ENCODE measurements at places on chromosomes 5 and 9.

GRCh38 chr5:123951582-123951977, 439.6 kb downstream of the CSNK1G3 start:
- no peak for DNase-seq

GRCh38 chr9:21690561-21690960, 111.9 kb upstream of the MTAP start:
- DNase-seq, result no peak

GRCh38 chr5:120088412-120088811, 375.7 kb upstream of the PRR16 start:
- no peak for DNase-seq

DNA sequence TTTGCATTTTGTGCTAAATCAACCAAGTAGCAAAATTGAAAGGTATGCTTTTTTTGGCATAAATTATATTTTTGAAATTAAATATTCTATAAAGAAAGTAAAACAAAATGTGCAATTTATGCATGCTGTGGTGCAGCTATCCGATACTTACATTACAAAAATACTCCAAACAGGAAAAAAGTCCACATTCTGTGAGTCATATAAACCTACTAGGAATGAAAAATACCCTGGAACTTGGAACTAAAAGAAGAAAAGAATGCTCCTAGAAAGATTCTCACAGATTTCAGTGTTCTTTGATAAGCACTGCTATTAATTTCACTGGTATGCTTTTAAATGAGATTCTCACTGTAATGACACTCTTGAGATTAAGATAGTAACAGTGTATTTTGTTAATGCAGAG, 92.6 kb downstream of the OSMR start:
- no peak for DNase-seq

GRCh38 chr5:75667586-75667985, 49.7 kb downstream of the POC5 start:
- no peak for DNase-seq

- DNase-seq, result no peak
Observed at GRCh38 chr5:101024299-101024698, 121.2 kb upstream of the ST8SIA4 start.

DNA sequence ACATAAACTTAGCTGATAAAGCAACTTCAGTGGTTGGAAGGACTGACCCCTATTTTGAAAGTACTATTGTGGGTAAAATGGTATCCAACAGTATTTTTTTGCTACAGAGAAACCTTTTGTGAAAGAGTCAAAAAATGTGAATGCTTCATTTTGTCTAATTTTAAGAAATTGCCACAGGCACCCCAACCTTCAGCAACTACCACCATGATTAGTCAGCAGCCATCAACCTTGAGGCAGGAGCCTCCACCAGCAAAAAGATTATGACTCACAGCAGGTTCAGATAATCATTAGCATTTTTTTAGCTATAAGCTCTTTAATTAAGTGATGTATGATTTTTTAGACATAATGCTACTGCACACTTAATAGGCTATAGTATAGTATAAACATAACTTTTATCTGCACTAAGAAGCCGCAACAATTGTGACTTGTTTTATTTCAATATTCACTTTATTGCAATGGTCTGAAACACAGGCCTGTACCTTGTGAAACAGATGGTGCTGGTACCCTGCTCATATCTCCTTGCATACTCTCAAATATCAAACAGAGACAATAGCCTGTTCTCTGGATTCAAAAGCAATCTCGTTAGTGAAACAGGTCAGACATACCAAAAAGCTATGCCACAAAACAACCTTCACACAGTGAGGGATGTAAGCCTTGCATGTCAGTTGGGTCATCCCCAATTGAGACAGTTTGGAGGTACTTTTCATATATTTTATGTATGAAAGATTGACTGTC, 261.2 kb upstream of the FAM174A start:
- no peak for DNase-seq

- no peak for DNase-seq
Observed at GRCh38 chr5:95178046-95178651, 106.7 kb downstream of the MCTP1 start.

DNA sequence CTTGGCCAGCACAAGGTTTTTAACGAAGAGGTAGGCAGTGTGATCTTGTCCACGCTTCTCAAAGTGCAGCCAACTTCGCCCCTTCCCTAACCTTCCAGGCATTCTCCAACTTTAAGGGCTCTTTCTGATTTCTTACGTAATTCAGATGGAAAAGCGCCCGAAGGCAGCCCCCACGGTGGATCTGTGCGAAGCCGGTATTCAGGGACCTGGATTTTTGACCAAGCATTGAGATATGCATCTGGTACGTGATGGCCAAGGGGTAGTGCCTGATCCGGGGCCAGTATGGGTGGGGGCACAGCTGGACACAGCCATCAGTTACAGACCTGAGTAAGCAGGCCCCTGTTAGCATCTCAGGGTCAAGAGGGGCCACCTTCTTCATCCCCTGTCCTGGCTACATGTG, 80.0 kb downstream of the AMBP start:
- no peak for DNase-seq

DNA sequence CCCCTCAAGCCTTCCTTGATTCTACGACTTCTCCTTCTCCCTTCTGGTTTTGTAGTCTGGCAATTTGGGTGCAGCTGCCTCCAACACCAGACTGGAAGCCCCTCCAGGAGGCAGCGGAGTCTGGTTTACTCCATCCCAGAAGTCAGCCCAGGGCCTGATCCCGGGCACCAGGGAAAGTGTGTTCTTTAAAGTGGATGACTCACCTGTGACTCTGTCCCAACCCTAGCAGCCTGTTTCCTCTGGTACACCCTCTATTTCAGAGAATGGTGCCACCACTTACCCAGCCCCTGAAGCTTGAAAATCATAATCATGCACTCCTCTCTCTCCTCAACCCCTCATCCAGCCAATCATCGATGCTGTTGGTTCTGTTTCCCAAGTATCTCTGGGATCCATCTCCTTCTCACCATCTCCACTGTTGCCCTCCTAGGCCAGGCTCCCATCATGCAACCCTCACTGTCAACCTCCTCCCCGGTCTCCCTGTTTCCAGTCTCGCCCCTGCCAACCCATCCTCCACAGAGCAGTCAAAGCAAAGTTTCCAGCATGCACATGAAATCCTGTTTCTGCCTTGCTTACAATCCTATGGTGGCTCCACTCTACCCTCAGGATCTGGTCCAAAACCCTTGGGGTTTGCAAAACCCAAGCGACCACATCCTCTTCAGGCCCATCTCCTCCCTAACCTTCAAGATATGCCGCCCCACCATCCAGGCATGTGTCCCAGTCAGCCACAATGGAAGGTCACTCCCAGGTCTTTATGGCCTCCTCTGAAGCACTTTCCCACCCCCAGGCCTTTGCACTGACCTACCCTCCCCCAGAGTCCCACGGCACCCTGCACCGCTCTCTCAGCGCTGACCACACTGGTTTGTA, 10.5 kb downstream of the LHX6 start:
- no peak for DNase-seq

DNA sequence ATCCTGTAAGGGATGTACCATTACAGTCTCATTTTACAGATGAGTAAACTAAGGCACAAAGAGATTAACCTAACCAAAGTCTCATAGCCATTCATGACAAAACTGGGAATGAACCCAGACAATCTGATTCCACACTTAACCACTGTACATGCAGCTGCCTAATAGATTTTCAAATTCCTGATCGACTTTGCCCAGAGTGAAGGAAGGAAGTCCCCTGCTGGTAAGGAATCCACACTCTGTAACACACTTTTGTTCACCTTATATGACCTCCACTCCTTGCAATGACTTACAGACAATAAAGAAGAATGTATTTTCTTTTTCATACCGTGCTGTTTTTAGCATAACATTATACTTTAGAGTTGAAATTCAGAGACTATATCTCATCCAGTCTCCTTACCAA, 31.3 kb upstream of the PLPP6 start:
- no peak for DNase-seq

Measured in stimulated activated CD4-positive, alpha-beta T cell treated with anti-CD3 and anti-CD28 coated beads, Interleukin-1b, Interleukin-23, amount 100 ng/mL, for 48 hours (primary cell).